ENCODE measurements at places on chromosomes 2 and 18.

GRCh38 chr2:235594041-235594440, 100.2 kb downstream of the AGAP1 start:
- DNase-seq, result peak; percentile 15

DNA sequence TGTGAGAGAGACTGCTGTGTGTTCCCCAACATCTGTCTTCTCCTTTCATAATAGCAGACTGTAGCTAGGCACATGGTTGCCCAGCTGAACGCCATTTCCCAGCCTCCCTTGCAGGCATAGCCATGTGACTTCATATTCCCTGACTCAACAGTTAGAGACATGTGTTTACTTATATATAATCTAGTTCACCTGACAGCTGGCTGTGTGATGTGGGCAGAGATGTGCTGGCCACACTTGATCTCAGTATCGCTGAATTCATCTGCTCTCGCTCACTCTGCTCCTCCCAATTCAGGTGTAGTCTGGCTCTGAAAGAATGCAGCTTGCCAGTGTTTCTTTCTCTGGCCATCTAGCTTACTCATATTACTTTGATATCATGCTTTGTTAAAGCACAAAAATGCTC, 52.3 kb upstream of the SEC11C start:
- no peak for DNase-seq

DNA sequence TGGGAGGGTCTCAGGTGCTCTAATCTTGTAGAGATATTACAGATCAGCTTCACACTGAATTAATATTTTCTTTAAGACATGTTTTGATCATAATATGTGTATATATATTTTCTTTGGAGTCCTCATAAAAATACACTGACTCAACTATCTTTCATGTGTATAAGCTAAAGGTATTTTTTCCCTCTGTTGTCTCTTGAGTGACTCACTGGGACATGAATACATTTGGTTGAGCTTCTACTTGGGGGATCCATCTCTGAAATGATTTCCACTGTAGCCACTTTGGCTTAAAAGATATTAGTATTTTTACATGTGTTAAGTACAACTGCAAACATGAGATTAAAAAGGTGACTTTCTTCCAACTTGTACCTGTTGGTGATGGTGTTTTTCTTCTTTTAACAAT, 140.8 kb downstream of the TTN start:
- no peak for DNase-seq

DNA sequence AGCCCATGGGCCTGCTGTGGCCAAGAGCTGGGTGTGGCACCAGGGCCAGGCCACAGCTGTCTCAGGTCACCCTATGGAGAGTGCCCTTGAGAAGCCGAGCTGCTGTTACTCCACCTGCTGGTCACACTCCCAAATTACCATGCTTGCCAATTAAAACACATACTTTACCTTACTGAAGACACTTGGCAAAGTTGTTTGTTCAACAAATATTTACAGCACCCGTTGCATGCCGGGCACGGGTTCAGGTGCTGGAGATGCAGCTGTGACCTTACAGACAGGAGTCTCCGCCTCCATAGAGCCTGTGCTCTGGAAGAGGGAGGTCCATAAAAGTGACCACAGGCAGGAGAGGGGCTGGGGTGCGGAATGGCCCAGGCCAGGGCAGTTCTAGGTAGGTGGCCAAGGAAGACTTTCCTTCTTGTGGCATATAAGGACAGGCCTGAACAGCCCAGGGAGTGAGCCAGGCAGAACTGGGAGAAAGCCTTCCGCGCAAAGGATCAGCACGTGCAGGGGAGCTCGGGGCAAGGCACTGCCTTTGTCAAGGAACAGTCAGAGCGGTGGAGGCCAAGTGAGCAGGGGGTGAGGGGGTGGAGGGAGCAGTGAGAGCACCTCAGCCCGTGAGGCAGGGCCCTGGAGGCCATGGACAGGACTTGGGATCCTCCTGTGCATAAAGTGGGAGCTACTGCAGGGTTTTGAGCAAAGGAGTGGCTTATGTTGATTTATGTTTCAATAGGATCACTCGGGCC, 23.6 kb upstream of the RBM44 start:
- peak; percentile 50 for DNase-seq

- no peak for DNase-seq
These were observed 9.9 kb downstream of the ALPP start for GRCh38 chr2:232388324-232388891.

DNA sequence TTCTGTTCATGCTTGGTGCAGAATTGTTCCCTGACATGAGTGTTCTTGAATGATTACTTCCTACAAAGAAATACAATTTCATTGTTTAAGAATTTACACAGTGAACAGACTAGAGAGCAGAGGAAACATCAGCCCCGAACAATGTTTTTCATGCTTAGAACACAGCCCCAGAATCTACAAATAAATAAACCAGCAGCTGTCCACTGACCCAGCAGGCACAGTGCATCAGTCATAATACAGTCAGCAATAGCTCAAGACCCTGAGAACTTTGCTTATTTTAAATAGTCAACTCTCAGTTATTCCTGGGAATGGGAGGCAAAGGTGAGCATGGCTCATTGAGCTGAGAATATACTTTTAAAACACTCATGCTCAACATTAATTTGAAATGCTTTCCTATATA, 38.4 kb downstream of the XIRP2 start:
- no peak for DNase-seq

GRCh38 chr2:217414429-217414828, 554.6 kb upstream of the TNP1 start:
- DNase-seq, result no peak

DNA sequence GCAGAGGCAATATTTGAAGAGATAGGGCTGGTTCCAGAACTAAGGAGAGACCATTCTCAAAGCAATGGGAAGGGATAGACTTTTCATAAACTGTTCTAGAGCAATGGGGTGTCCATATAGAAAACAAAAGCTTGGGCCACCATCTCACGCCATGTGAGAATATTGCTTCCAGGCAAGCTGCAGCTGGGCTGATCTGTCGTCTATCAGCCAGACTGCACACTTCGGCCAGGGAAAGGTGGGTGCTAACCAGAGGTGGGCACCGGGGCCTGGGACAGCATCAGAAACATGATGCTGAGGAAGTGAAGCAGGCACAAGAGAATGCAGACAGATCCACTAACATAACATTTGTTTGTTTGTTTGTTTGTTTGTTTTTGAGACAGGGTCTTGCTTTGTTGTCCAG, 43.7 kb downstream of the MYO7B start:
- DNase-seq, result no peak

DNA sequence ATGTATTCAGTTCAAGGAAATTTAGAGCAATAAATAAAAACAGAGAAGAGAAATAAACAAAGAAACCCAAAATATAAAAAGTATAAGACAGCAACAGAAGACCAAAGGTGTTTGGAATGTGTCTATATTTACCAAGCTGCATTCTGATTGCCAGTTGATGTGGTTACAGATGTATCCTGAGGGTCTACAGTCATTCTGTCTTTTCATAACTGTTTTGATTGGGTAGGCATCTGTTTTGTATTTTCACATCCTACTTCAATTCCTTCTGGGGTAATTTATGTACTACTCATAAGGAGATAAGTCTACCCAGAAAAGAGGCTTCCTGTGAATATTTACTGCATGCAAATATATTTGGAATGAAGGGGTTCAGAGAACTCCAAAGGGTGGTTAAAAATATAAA, 596.8 kb upstream of the GCFC2 start:
- no peak for DNase-seq

- DNase-seq, result no peak
These were observed 713.1 kb upstream of the SOX11 start for GRCh38 chr2:4979111-4979510.

DNA sequence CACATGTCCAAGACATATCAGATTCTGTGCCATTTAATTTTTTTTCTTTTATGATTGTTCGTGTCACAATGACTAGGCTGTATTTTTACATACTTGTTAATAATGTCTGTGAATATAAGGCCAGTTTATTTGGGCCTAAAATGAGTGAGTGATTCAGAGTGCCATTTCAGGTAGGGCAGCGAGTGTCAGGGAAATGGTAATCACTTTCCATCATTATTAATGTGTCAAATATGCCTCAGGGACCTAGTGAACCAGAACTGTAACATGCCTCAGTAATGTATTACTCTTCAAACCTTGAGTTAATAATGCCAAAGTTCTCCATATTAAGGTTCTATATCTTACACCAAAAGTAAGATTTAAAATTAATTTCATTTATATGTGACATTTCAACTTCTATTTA, 8.6 kb downstream of the FAM171B start:
- DNase-seq, result no peak

- no peak for DNase-seq
These were observed 2.5 kb downstream of the CRIM1 start for GRCh38 chr2:36357847-36358659.

GRCh38 chr2:79294994-79295393, 135.4 kb upstream of the REG3A start:
- no peak for DNase-seq

DNA sequence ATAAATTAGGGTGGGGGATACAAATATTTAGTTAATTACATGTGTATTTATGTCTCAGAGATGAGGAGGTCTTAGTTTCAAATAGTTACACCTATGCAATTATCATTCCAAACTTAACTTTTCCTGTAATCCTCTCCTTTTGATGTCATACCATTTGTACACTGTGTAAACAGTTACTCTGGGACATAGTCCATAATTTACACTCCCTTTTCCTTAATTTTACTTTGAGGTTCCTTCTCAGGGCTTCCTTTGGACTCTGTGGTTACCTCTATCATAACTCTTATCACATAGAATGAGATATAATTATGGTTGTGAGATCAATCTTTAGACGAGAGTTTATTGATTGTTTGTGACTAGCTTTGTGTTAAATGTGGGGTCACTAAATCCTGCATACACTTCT, 84.4 kb downstream of the DPP10 start:
- DNase-seq, result no peak

GRCh38 chr2:156343096-156343939, 10.8 kb upstream of the NR4A2 start:
- no peak for DNase-seq

GRCh38 chr2:86195808-86196387, 636 bp upstream of the IMMT start:
- peak; percentile 30 for DNase-seq

GRCh38 chr2:156736950-156737349, 300.8 kb downstream of the GPD2 start:
- DNase-seq, result no peak

GRCh38 chr2:83280391-83280790, 1178.7 kb downstream of the SUCLG1 start:
- DNase-seq, result no peak

DNA sequence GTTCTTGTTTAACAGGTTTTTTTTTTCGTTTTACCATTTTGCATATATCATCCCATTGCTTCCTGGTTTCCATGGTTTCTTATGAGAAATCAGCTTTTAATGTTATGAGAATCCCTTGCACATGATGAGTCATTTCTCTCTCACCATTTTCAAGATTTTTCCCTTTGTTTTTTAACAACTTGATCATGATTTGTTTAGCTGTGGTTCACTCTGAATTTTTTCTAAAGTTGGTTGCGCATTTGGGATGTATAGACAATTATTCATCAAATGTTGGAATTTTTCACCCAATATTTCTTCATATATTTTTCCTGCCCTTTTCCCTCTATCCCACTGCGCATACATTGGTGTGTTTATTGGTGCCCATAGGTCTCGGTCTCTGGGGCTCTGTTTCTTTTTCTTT, 42.4 kb upstream of the BIN1 start:
- no peak for DNase-seq

- DNase-seq, result no peak
These were observed 68.1 kb downstream of the DNAJC10 start for GRCh38 chr2:182784058-182784706.

DNA sequence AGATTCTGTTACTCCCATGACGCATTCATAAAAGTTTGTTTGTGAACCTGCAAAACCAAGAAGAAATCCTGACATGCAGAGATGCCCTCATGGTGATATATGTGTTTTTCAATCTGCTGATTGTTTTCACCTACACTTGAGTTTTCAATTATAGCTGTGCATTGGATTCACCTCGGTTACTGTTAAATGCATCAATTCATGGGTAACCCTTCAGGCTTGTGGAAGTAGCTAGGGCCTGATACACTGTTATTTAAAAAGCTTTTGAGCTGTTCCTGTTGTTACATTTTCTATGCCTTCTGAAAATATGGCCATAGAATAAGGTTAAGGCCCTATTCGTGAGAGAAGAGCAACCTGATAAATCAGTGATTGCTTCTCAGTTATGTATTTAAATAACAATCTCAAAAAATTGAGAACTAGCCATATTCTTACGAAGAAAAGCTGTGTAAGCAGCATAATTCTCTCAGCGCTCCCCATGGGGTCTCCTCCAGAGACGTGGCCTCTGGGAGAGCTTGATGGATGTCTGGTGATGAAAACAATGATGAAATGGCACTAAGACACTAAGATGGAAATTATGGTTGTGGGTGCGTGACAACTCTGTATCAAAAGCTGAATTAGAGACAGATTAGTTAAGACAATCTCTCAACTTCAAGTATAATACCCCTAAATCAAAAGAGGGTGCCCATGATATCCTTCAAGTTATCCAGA, 60.5 kb downstream of the RIT2 start:
- no peak for DNase-seq

- DNase-seq, result no peak
These were observed 165.6 kb downstream of the SEPTIN10 start for GRCh38 chr2:109448207-109448606.

GRCh38 chr2:240985881-240986786, 12.3 kb upstream of the SNED1 start:
- no peak for DNase-seq

GRCh38 chr2:238614376-238614775, 187.6 kb downstream of the ASB1 start:
- DNase-seq, result no peak

GRCh38 chr2:199462956-199463692, 5.4 kb upstream of the SATB2 start:
- DNase-seq, result peak; percentile 82

- DNase-seq, result no peak
These were observed 240.6 kb downstream of the TFCP2L1 start for GRCh38 chr2:121044412-121044811.

- no peak for DNase-seq
These were observed 134.7 kb downstream of the MCFD2 start for GRCh38 chr2:46780801-46781445.

- no peak for DNase-seq
These were observed 30.0 kb downstream of the FBXO36 start for GRCh38 chr2:229952256-229952835.

DNA sequence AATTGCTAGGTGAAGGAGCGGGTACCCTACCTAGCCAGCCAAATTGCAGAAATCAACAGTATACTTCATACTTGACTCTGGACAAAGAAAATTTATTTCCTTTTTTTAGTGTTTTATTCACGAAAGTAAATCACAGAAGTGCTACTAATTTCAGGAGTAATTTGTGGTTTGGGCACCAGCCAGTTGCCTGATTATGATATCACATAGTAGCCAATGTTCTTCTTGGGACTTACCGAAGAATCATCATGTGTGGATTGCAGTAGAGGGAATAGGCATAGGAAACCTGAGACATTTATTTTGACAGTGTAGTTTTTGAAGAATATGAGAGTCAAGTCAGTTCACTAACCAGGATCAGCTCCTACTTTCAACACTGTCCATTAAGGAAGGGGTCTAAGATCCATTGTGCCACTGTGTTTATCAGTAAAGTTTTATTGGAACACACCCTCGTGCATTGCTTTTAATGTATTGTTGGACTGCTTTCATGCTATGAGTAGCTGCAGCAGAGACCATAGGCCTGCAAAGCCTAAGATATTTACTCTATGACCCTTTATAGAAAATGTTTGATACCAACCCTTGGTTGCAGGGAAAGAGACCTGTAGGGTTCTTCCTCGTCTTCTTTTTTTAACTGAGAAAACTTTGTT, 32.1 kb downstream of the TNFRSF11A start:
- DNase-seq, result no peak
